EH (cell line): ENCODE measurements at places on chromosomes 4 and X.

- DNase-seq: no peak
Observed at GRCh38 chr4:63901304-63901703, 507.9 kb downstream of the TECRL start.

- no peak for DNase-seq
Observed at GRCh38 chrX:22628275-22628674, 355.6 kb downstream of the CBLL2 start.

- DNase-seq: peak; percentile 39
Observed at GRCh38 chr4:20408611-20409010, 156.9 kb downstream of the SLIT2 start.

DNA sequence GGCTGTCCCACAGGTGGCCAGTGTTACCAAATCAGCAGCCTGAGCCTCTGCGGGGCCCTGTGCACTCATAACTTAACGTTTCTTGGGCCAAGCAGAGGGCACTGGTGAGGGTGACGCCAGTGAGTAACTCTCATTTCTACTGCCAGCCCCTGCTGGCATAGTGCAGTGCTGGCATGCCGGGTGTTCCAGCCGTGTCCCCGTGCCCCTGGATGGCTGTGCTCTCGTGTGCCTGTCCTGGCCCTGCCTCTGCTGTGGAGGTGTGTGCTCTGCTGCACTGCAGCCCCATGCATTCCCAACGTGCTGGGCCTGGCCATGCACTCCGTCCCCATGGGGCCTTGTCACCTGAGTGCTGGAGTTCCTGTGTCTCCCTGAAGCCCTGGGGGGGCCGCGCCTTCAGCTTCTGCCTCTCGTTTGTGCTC, 14.7 kb downstream of the TBC1D14 start:
- no peak for DNase-seq

- no peak for DNase-seq
Observed at GRCh38 chr4:6472387-6473263, at the start of gene PPP2R2C. Gene PPP2R2C, minus strand, starts transcription at chr4:6472614. Its CDS starts 385 bp downstream, at chr4:6472229.

GRCh38 chrX:141278306-141278705, 36.0 kb upstream of the SPANXC start:
- DNase-seq: peak; percentile 9

DNA sequence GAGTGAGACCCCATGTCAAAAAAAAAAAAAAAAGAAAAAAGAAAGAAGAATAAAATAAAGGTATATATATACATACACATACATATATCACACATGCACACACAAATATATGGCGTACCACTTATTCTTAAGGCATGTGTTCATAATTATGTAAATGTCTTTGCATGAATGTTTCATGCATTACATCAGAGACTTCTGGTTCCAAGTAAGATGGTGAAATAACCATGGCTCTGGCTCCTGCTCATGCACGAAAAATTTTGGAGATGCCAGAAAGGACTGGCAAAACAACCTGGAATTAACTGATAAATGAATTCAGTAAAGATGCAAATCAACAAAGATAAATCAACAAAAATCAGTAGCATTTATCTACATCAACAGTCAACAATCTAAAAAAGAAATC, 19.7 kb upstream of the FHIP1A start:
- peak; percentile 15 for DNase-seq

GRCh38 chrX:47991263-47992094, 12.3 kb downstream of the ZNF182 start:
- peak; percentile 34 for DNase-seq

- peak; percentile 80 for DNase-seq
Observed at GRCh38 chr4:24642981-24643547, 58.7 kb upstream of the DHX15 start.

GRCh38 chr4:94517492-94517891, 65.8 kb downstream of the PDLIM5 start:
- peak; percentile 72 for DNase-seq

DNA sequence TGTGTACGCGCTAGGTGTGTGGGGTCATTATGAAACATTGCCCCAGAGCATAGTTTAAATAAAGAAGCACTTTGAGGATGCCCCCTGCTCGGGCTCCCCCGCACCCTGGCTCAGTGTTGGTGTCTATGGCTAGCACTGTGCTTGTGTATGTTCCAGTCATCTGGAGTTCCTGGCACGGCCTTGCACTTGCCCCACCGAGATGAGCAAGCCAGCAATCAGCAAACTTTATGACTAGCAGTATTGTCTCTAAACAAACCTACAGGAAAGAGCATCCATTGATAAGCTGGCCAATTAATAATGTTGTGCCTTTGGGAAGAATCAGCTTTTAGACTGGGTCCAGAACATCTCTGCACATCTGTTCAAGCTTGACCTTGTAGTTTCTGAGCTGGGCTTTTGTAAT, 707 bp upstream of the SHROOM4 start:
- peak; percentile 8 for DNase-seq

GRCh38 chr4:140876615-140877364, 120.6 kb upstream of the TBC1D9 start:
- peak; percentile 69 for DNase-seq

GRCh38 chr4:13540446-13541175, 3.7 kb downstream of the NKX3-2 start:
- no peak for DNase-seq

GRCh38 chrX:107135049-107135964, 16.7 kb upstream of the RBM41 start:
- DNase-seq: peak; percentile 43

- no peak for DNase-seq
Observed at GRCh38 chr4:73499996-73500765, 18.6 kb downstream of the AFM start.

- DNase-seq: no peak
Observed at GRCh38 chr4:174537634-174538033, 15.3 kb upstream of the HPGD start.

GRCh38 chr4:74845834-74846233, 51.5 kb upstream of the BTC start:
- no peak for DNase-seq

- DNase-seq: peak; percentile 58
Observed at GRCh38 chrX:40171513-40172400, 74.0 kb upstream of the BCOR start.

GRCh38 chr4:55346851-55347255, 811 bp downstream of the SRD5A3 start:
- no peak for DNase-seq

GRCh38 chrX:39017077-39017476, 215.8 kb downstream of the MID1IP1 start:
- no peak for DNase-seq

- no peak for DNase-seq
Observed at GRCh38 chrX:126376465-126376864, 176.1 kb downstream of the DCAF12L1 start.

- no peak for DNase-seq
Observed at GRCh38 chr4:173651651-173652282, 121.7 kb upstream of the HAND2 start.

DNA sequence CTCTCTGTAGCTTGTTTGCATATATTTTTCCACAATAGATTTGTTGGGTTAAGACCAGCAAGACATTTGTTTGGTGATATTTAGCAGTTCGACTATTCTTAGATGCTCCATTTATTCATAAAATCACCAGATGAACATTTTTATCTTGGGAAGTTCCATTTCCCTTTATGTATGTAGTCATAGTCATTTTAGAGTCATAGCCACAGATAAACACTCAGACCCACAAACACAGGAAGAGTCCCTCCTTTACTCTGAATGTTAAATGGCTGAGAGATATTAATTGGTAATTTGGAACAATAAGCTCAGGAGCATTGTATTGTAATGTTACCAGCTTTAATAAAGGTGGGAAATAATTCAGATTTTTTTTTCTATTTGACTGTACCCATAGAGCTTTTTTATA, 1608.7 kb downstream of the STIM2 start:
- DNase-seq: peak; percentile 16

DNA sequence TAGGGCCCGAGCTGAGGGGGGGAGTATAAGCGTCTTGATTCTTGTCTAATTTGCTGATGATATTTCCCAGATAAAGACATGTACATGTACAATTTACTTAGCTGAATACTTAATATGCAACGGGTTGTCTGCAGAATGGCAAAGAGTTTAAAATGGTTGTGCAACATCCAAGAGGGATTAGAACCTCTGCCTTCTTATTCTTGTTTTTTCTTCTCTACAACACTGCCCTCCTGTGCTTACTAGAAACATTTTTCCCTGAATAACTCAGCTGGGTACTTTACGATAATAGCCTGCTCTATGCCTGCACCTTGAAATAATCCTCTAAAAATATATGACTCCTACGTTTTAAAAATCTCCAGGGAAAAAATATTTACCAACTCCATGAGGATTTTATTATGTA, 41.8 kb downstream of the INTS12 start:
- DNase-seq: peak; percentile 9

GRCh38 chr4:2545321-2546013, 9.0 kb downstream of the FAM193A start:
- no peak for DNase-seq

DNA sequence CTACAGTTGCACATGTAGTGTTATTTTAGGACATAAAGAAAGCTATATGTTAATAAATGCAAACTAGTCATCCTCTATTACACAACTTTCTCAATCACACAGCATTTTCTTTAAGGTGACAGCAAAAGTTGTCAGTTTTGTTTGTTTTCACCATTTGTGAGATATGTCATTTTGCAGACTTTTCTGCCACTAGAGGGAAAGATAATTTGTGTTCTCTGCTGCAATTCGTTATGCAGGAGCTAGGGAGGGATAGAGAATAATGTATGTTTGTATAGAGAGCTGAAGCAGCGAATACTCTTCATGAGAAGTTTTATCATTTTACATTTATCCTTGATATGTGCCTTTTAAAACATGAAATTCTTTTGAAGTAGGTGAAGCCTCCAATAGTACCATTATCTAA, 670.6 kb upstream of the ATOH1 start:
- DNase-seq: no peak
